ENCODE measurements at places on chromosomes 12 and 14. TPM values are rescaled to one million over a fixed set of nuclear protein-coding genes. Genes with fewer than 3 reads are reported as not detected.

Gene LRTM2
- total RNA-seq, result not detected

Gene C12orf60
- total RNA-seq, result 0.82 TPM

- H3K4me1 ChIP-seq, result no peaks in the 10 kb centered on the region
- H3K36me3 ChIP-seq, result no peaks in the 10 kb centered on the region
- no peak overlapping the region for H3K4me3 ChIP-seq
- H3K27me3 ChIP-seq, result no peaks in the 10 kb centered on the region
- no peak for DNase-seq
- no peak overlapping the region for H3K27ac ChIP-seq
Measured at GRCh38 chr14:65214741-65215140, 112.4 kb upstream of the MAX start.

GRCh38 chr14:95407354-95407753, 87.6 kb upstream of the CLMN start:
- no peaks in the 10 kb centered on the region for H3K36me3 ChIP-seq
- DNase-seq, result no peak
- H3K27me3 ChIP-seq, result no peaks in the 10 kb centered on the region
- no peaks in the 10 kb centered on the region for H3K4me1 ChIP-seq
- H3K4me3 ChIP-seq, result no peak overlapping the region

DNA sequence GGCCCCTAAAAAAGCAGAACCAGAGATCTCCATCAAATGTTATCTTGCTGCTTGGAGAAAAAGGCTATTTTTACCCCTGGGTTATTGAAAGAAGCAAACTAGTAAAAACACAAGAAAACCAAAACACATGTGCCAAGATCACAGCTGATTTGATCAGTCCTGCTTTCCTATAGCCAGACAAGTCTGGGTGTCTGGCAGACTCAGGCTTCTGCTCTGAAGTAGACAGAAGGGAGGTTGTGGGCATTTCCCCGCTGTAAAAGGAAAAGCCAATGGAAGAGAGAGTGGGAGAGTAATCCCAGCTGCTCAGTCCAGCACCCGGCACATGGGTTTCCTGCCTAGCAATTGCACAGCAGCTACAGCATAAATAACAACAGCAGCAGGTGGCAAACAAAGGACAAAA, 177.9 kb downstream of the PHLDA1 start:
- peaks cover 7% of the 10 kb centered on the region for H3K4me1 ChIP-seq
- H3K36me3 ChIP-seq, result no peaks in the 10 kb centered on the region
- H3K27ac ChIP-seq, result no peak overlapping the region
- H3K4me3 ChIP-seq, result no peak overlapping the region

DNA sequence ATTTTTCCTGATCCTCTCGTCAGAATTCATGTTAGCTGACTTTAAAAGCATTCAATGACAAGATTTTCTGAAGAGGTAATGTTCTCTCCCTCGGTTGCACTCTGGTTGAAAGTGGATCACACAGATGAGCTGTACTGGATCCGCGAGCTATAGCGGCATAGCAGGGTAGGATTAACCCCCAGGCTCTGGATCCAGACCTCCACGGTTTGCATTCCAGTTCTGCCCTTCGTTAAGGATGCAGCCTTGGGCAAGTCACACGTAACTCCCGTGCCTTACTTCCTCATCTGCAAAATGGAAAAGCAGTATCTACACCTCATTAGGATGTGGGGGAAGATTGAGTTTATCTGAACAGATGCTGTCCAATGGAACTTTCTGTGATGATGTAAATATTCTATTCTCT, 13.8 kb downstream of the CCDC92 start:
- no peaks in the 10 kb centered on the region for H3K27me3 ChIP-seq
- H3K36me3 ChIP-seq, result no peaks in the 10 kb centered on the region
- H3K27ac ChIP-seq, result no peak overlapping the region

DNA sequence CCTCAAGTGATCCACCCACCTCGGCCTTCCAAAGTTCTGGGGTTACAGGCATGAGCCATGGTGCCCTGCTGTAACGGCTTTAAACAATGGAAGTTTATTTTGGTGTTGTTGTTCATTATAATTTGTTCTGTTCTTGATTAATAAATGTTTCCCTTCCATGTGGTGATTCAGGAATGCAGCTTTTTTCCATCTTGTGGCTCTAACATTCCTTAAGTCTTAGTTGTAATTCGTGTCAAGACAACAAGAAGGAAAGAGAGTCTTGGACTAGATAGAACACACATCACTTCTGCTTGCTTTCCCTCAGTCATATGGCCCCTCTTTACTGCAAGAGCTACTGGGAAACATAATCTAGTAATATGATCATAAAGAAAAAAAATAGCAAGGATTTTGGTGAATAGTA, 211.6 kb downstream of the SLC6A15 start:
- no peak for DNase-seq
- H3K36me3 ChIP-seq, result no peaks in the 10 kb centered on the region
- H3K4me3 ChIP-seq, result no peak overlapping the region
- no peaks in the 10 kb centered on the region for H3K27me3 ChIP-seq
- H3K27ac ChIP-seq, result no peak overlapping the region

GRCh38 chr12:24854908-24855307, 94.0 kb downstream of the BCAT1 start:
- H3K4me3 ChIP-seq, result no peak overlapping the region
- no peak overlapping the region for H3K27ac ChIP-seq
- no peaks in the 10 kb centered on the region for H3K27me3 ChIP-seq
- H3K36me3 ChIP-seq, result no peaks in the 10 kb centered on the region
- no peak for DNase-seq

DNA sequence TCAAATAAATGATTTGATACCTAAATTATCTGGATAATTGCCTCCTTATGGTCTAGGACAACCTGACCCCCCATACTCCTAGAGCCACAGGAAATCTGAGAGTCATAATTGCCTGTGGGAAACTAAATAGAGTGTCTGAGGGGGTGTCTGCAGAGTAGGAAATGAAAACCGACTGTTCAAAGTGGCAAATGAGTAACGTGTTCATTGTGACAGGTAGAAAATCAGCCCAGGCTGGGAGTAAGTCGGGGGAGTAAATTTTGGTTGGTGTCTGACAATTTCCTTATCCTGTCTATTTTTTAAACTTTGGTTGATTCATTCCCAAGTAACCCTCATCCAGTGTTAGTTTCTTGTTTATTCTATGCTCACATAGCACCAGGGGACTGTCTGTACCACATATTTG, 51.6 kb upstream of the HOXC13 start:
- H3K27ac ChIP-seq, result no peak overlapping the region
- no peaks in the 10 kb centered on the region for H3K4me1 ChIP-seq
- no peak for DNase-seq
- H3K4me3 ChIP-seq, result no peak overlapping the region

DNA sequence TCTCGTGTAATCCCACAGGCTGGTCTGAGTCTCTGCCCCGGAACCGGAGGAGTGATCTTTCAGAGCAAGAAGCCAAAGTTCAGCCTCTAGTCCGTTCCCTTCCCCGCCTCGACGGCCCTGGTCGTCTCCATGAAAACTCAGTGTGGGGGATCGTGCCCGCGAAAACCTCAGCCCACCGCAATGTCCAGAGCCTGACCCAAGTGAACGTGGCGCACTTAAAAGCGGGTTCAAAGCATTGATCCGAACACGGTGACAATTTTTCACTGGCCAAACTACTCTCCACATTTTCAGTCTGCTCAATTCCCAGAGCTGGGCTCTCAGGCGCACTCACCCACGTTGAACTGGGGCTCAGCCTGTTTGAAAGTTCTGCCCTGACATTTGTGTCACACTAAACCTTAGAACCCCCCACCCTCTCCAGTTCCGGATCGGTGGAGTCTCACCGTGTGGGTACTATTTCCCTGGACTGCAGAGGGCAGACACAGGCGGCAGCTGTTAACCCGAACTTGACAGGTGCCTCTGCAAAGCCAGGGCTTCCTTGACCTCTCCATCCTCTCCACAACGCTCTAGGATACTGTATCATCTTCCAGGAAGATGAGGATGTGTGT, 886 bp upstream of the PRICKLE1 start:
- peak; percentile 28 for DNase-seq
- no peaks in the 10 kb centered on the region for H3K27me3 ChIP-seq
- H3K36me3 ChIP-seq, result no peaks in the 10 kb centered on the region

Gene AEBP2
- 27.9 TPM for total RNA-seq

DNA sequence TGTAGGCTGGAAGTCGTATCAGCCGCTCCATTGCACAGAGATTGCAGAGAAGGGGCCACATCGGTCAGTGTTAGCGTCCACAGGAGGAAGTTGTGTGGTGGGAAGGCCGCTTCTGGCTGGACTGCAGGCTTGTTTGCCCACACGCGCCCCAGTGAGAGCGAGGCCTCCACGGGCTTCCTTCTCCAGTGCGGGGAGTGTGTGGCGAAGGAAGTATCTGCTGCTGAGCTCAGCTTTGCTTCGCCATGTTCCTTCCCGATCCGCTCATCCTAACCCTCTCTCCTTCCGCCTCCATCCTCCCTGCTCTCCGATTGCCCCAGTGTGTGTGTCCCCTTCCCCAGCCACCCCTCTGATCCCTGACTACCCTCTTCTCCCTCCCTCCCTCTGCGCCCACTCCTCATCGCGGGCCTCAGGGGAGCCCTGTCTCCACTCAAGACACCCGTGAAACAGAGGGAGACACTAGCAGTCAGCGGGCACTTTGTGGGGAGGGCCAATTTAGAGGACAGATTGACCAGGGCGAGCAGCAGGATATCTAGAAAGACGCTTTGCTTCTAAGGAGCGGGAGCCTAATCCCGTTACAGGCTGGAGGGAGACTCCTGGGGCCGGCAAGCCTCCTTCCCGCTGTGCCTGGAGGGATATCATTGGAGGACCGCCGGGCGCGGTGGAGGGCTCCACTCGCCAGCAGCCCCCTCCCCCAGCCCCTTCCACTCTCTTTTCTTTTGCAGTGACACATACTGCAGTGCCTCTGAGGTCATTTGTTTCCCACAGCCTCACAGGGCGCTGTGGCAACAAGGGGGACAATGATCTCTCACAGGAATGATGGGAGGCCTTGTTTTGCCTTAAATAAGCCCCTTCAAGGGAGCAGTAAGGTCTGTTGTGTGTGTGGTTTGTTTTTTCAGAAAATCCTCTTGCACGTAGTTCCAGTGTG, 428.8 kb downstream of the ZFP36L1 start:
- DNase-seq, result no peak
- H3K27ac ChIP-seq, result no peak overlapping the region
- H3K27me3 ChIP-seq, result no peaks in the 10 kb centered on the region

Gene STYX
- 11.5 TPM for total RNA-seq

Gene RPGRIP1
- not detected for total RNA-seq

GRCh38 chr12:73892201-73892600, 645.4 kb upstream of the ATXN7L3B start:
- no peaks in the 10 kb centered on the region for H3K36me3 ChIP-seq
- no peaks in the 10 kb centered on the region for H3K4me1 ChIP-seq
- H3K27me3 ChIP-seq, result no peaks in the 10 kb centered on the region
- no peak for DNase-seq
- no peak overlapping the region for H3K4me3 ChIP-seq

DNA sequence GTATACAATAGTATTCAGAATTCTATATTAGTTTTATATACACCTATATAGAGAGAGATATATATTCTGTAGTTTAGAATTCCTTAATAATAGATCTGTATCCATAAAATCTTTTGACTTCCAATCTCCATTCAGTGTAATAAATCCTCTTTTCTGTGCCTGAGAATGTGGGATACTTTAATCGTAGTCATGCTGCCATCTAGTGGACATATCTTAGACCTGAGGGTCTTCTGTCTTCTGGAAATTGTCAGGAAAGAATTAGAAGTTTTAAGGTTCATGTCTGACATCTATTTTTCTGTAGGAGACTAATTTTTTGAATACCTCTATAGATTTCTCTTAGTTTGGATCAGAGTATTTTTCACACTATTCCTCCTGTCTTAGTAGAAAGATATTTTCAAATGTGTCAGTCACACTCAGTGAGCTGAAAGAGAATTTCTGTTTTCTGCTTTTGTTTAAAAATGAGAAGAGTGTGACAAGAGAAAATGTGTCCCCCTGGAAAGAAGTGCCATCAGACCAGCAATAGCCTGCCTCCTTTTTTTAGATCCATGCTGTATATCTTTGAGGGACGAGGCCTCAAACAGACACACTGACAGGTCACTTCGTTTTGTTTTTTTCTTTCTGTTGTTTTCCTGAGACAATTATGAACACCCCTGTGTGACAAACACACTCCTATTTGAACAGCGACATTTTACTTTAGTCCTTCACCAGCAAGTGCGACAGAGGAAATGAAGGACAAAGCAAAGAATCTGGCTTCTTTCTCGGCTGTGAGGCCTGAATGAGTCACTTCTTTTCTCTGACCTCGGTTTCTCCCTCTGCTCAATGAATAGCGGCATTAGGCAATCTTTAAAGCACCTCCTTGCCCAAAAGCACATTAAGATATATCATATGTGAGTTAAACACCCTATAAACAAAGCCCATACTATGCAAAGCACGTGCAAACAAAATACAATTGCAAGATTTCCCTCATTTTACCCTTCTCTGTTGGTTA, 96.3 kb downstream of the GALC start:
- H3K4me1 ChIP-seq, result no peaks in the 10 kb centered on the region
- H3K4me3 ChIP-seq, result no peak overlapping the region
- no peaks in the 10 kb centered on the region for H3K36me3 ChIP-seq
- no peaks in the 10 kb centered on the region for H3K27me3 ChIP-seq

Gene EIF4B
- total RNA-seq, result 896 TPM
